Glutamatergic neuron (in vitro differentiated cells): ENCODE measurements at places on chromosomes 3 and 15. TPM values are rescaled to one million over a fixed set of nuclear protein-coding genes. Genes with fewer than 3 reads are reported as not detected.

Gene MUC20
- total RNA-seq, result not detected

Gene WNT5A
- 0.76 TPM for total RNA-seq

Gene ERICH6
- total RNA-seq, result 0.69 TPM

Gene TUSC7
- total RNA-seq, result not detected

DNA sequence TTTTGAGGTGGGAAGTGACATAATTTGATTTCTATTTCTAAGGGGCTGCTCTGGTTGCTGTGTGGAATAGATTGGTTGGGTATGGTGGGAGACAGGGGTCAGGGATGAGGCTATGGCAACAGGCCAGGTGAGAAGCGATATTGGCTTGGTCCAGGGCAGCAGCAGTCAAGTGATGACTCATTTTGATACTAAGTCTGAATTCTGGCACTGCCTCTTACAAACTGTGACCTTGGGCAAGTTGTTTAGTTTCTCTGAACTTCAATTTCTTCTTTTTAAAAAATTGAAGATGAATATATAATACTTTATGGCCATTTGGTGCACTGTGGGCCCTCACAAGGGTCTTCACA lies 40.4 kb upstream of the CLSTN2 start:
- DNase-seq, result no peak
- no peaks in the 10 kb centered on the region for H3K4me1 ChIP-seq
- H3K27ac ChIP-seq, result no peak overlapping the region
- H3K36me3 ChIP-seq, result no peaks in the 10 kb centered on the region

DNA sequence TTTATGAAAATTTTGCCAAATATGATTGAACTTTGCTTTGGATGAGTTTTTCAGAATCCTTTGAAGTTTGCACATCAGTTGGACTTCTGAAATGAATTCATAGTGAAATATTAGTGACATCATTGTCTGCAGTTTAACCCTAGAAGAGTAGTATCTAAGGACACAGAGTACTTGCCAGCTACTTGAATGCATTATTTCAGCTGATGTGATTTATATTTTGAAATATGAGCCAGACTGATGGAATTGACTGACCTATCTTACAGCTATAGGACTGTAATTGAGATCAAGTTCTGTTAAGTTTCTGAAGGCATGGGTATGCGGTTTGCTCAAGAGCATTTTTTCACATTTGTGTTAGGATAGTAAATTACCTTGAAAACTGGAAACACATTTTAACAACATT lies 51.2 kb downstream of the LYSMD4 start:
- no peak for DNase-seq
- H3K4me3 ChIP-seq, result no peak overlapping the region
- H3K27me3 ChIP-seq, result no peaks in the 10 kb centered on the region
- no peak overlapping the region for H3K27ac ChIP-seq
- no peaks in the 10 kb centered on the region for H3K4me1 ChIP-seq

Gene TPRG1
- total RNA-seq, result 1.3 TPM
